ENCODE measurements at places on chromosomes 16 and 17.

DNA sequence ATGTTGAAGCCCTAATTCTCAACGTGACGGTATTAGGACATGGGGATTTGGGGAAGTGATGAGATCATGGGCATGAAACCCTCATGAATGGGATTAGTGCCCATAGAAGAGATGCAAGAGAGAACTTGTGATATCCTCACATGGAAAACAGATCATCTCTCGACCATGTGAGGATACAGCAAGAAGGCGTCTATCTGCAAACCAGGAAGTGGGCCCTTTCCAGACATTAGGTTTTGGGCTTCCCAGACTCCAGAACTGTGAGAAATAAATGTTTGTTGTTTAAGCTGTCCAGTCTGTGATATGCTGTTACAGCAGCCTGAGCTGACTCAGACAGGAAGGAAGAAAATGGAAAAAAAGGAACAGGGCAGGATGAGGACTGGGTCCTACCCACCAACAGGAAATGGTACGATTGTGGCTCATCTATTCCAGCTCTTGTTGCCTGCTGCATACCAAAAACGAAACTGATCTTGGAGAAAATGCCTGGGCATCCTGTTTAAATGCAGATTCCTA, 21.9 kb upstream of the SSTR2 start:
- DNase-seq, result no peak

DNA sequence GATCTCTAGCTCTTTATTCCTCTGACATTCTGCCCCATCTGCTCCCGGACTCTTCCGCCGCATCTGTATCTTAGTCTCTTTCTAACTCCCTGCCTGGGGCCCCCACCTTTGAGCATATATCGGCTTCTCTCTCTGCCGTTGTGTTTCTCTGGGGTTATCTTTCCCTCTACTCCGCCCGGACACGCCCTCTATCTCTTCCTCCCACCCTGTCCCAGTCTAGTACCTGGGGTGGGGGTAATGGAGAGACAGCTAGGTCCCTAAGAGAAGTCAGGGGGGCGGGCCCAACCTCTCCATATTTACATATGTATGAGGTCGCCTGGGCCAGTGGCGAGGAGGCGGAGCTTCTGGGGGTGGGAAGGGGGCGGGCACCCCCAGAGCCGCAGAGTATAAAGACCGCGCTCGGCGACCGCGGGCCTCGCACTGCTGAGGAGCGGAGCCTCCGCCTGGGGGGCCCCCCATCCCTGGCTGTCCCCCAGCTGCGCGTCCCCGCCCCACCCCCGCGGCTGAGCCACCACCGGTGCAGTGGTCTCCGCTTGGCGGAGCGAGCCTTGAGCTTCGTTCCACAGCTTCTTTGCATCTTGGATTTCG, at the start of gene ATP1B2:
TSS of gene ATP1B2 (plus strand) at position 418 of the 588 bp plus-strand sequence. CDS start 593 bp downstream, outside the sequence.
- DNase-seq, result no peak

GRCh38 chr17:3782751-3783150, 18.2 kb downstream of the ITGAE start:
- DNase-seq, result no peak

DNA sequence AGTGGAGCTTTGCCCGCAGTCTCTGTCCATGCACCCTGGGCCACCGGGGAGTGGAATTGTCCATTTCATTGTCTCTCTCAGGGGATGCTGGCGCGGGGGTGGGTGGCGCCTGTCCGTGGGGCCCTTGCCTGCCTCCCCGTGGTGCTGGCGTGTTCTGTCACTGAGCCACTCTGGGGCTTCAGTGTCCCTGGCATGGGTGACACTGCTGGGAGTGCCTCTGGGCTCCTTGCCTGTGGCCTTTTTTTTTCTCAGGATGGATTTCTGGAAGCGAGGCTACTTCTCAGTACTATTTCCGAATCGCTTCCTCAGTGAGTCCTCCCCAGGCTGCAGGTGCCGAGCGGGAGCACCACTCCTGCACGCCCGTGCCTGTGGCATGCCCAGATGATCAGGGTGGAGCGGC, 55.0 kb downstream of the PDPK1 start:
- no peak for DNase-seq

- no peak for DNase-seq
Observed at GRCh38 chr17:50172130-50172529, 6.3 kb downstream of the SGCA start.

Measured in skeletal muscle cell (primary cell).